ENCODE measurements at places on chromosomes 12 and 14.
A peak's percentile ranks its signal among the peaks of the same experiment; 100 is the strongest.

DNA sequence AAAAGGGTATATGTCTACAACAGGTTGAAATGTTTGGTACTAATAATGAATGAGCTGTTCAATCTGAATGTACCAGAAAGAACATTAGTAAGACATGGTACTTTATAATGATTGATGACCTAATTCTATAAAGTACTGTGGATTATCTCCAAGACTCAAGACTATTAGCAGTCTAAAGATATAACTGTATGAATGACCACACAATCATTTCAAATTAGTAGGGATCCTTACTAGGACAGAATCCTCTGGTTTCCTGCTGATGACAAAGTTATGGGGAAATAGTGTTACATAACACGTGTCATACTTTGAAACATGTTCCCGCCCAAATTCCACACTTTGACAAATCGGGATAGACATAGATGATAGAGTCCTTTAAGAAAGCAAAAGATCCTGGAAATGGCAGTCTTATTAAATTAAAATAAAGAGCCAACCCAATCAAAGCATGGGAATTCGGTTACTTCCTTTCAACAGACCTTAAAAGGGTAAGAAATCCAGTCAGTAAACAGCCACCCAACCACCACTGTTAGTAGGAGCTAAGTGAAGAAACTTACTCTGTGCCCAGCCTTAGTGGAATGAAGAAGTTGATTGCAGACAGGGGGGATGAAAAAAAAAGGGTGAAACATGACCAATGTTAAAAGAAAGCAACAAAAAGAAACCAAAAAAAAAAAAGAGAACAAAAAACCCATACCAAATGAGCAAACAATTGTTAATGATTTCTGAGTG lies 2.8 kb downstream of the VPS29 start:
- peak; percentile 70 for DNase-seq

- DNase-seq: no peak
Observed at GRCh38 chr14:23307146-23307530, 505 bp downstream of the BCL2L2 start.

- peak; percentile 34 for DNase-seq
Observed at GRCh38 chr12:57152639-57153038, 5.2 kb upstream of the LRP1-AS start.

DNA sequence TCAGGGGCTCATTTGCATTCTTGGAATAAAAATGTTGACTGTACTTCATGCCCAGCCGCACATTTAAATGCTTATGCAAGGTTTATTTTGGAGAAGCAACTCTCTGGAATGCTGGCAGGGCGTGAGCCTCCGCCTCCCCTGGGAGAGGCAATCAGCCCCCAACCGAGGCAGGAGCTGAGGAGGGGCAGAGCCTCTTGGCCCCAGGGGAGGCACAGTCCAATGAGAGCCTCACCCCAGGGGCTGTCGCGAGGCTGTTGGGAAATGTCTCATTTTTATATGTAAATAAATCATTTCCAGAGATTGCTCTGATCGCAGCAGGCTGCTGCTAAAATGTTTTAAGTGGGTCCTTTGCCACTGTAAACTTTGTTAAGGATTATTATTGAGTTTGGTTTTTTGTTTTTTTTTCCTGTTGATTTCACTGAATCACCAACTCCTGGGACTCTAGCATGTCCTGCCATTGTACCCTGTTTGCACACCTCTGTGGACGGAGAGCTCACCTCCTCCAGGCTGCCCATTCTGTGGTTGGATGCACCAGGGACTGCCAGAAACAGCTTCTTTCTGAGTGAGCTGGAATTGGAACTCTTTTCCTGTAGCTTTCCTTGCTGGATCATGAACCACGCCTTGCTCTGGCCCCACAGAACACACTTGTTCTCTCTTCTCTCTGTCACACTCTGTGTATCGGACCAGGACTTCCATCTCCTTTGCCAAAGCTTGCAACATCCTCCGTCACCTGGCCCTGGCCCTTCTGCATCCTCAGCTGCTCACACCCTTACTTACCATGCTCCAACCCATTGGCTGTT lies 46.9 kb upstream of the FAM181A start:
- peak; percentile 51 for DNase-seq

DNA sequence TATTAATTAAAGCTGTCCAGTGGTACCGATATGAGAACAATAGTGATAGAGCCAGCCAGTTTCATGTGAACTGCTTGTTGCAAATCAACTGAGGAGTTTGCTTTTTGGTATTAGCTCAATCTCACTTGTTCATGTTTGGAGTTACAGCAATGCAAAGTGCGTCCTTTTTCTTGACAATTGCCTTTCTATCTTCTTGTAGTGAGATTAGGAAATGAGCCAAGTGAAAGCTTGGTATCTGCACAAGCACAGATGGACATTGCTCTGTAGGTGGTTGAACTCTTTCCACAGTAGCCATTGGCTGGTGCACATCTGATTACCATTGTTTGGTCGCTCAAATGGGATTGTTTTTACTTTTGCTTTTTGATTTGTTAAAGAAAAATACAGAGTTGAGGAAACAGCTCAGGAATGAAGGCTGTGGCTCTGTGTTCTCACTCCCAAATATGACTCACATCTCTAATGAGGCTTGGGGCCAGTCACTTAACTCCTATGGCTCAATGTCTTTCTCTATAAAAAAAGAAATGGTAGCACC lies 241.4 kb downstream of the BMP4 start:
- peak; percentile 63 for DNase-seq

Measured in MCF 10A (cell line).